ENCODE measurements at places on chromosomes 1 and 21. TPM values are rescaled to one million over a fixed set of nuclear protein-coding genes. Genes with fewer than 3 reads are reported as not detected.

- H3K36me3 ChIP-seq: no peaks in the 10 kb centered on the region
- DNase-seq: no peak
- H3K27me3 ChIP-seq: no peaks in the 10 kb centered on the region
Measured at GRCh38 chr1:31482482-31483011, 69.5 kb downstream of the SERINC2 start.

DNA sequence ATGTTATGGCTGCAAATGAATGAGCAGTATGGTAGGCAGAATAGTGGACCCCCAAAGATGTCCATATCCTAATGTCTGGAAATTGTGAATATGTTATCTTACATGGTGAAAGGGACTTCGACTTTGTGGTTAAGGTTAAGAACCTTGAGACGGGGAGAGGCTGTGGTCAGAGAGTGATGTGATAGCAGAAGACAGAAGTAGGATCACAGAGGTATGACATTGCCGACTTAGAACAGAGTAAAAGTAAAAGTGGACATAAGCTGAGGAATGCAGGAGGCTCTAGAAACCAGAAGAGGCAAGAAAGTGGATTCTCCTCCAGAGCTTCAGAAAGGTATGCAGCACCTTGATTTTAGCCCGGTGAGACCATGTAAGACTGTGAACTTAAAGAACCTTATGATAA lies 74.6 kb downstream of the CTH start:
- H3K27me3 ChIP-seq: no peaks in the 10 kb centered on the region
- H3K4me3 ChIP-seq: no peak overlapping the region
- no peaks in the 10 kb centered on the region for H3K4me1 ChIP-seq
- DNase-seq: no peak
- H3K27ac ChIP-seq: no peak overlapping the region
- no peaks in the 10 kb centered on the region for H3K36me3 ChIP-seq

- H3K27me3 ChIP-seq: no peaks in the 10 kb centered on the region
- no peaks in the 10 kb centered on the region for H3K36me3 ChIP-seq
- H3K27ac ChIP-seq: no peak overlapping the region
- no peaks in the 10 kb centered on the region for H3K4me1 ChIP-seq
- DNase-seq: no peak
Measured at GRCh38 chr1:147852706-147853225, 49.8 kb upstream of the GJA8 start.

DNA sequence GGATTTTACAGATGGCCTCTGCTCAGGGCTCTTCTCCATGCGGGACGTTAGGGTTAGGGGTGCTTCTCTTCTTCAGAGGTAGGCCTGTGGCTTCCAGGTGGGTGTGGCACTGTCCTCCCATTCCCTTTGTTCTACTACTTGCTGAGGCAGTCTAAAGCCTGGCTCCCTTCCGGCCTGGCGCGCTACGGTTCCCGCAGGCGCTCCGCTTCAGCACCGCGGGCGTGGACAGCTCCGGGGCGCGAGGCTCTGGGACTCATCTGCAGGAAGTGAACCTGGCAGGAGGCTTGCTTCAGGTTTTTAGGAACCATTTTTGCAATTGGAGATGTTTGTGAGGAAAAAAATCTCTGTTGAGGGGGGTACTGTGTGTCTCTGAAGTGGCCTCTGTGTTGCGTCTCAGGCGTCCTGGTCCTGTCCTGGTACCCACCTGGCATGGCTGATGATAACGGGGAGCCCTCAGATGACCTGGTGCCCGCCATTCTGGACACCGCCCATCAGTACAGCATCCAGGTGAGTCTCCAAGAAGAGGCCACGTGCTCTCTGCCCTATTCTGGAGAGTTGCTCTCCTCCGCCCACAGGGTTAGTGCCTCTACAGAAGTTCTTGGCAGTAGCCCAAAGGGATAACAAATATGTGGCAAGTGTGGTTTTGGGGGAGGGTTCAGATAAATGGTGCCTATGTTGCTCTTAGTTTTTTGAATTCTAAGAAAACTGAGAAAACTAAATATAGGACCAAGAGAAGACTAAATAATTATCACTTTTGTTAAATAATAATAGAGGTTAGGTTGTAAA lies 1.9 kb downstream of the MANEAL start:
- no peaks in the 10 kb centered on the region for H3K36me3 ChIP-seq
- H3K4me3 ChIP-seq: no peak overlapping the region
- peaks cover 12% of the 10 kb centered on the region for H3K4me1 ChIP-seq

DNA sequence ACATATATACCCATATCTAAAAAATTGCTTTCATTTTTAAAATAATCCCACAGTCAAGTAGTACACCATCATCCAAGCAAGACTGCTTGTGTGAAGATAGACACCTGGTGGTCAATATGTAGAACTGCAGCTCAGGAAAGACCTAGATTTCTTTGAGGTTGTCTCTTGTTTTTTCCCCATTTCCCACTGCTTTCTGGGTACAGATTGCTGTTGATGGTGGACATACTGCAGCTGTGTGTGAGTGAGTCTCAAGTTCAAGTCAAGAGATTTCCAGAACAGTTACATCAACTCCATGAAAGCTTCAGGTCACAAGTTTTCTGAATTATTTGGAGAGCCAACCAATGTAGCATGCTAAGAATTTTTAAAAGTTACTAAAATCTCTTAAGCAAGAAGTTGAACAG lies 306.4 kb downstream of the DUSP10 start:
- peak; percentile 29 for DNase-seq
- H3K36me3 ChIP-seq: no peaks in the 10 kb centered on the region
- H3K4me3 ChIP-seq: no peak overlapping the region
- H3K27ac ChIP-seq: no peak overlapping the region
- no peaks in the 10 kb centered on the region for H3K27me3 ChIP-seq

GRCh38 chr1:42172381-42173133 lies 8.0 kb upstream of the GUCA2A start:
- H3K36me3 ChIP-seq: no peaks in the 10 kb centered on the region
- H3K27ac ChIP-seq: no peak overlapping the region

DNA sequence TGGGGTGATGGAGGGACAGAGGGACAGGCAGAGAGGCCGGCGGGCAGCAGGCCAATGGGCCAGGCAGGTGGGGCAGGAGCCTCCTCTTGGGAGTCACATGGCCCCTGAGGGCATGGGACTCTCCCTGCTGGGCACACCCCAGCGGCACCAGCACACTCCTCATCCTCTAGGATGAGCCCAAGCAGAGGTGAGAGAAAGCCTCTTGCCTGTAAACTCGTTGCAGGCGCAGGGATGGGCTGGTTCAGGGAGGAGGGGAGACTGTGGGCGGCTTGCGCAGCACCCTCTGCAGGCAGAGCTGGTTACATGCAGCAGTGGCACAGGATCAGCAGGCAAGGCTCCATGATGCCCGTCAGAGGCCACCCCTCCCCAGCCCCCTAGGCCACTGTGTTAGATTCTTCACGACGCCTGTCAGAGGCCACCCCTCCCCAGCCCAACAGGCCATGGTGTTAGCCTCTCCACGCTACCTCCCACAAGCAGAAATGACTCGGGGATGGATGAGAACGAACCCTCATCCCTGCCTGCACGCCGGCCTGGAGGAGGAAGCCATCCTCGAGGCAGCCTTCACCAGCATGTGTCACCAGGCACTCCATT lies 209.7 kb upstream of the VAMP3 start:
- no peak overlapping the region for H3K27ac ChIP-seq
- H3K4me1 ChIP-seq: no peaks in the 10 kb centered on the region
- H3K27me3 ChIP-seq: no peaks in the 10 kb centered on the region
- H3K4me3 ChIP-seq: no peak overlapping the region
- no peak for DNase-seq

DNA sequence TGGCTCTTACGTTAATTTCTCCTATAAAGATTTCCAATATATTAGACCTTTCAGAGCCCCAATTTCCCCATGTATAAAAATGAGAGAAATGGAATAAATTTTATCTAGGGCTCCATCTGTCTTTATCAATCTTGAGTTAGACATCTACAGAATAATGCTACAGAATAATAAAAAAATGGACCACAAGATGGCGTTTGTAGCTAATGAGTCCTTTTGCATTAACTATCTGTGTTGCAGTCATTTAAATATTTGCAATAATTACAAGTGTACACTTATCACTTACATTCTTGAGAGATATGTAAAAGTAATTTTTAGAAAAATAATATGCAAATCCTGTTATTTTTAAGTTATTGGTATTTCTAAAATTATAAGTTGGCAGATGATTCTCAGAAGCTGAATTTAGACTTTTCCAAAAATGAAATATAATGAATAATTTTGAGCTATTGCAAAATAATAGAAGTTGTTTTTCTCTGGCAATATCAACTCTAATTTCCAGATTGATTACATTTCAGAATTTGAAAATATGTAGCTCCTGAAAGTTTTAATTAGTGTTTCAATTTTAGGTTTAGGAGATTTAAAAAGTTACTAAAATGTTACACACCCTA lies 87.7 kb downstream of the SNX7 start:
- H3K27me3 ChIP-seq: no peaks in the 10 kb centered on the region
- no peak overlapping the region for H3K4me3 ChIP-seq
- H3K27ac ChIP-seq: no peak overlapping the region
- DNase-seq: no peak

GRCh38 chr21:23951251-23951650 lies 1656.0 kb downstream of the MRPL39 start:
- H3K4me3 ChIP-seq: no peak overlapping the region
- no peak overlapping the region for H3K27ac ChIP-seq
- H3K36me3 ChIP-seq: no peaks in the 10 kb centered on the region

- H3K4me1 ChIP-seq: peaks cover 6% of the 10 kb centered on the region
- H3K27ac ChIP-seq: no peak overlapping the region
- no peak overlapping the region for H3K4me3 ChIP-seq
- no peaks in the 10 kb centered on the region for H3K36me3 ChIP-seq
- H3K27me3 ChIP-seq: no peaks in the 10 kb centered on the region
- no peak for DNase-seq
Measured at GRCh38 chr1:169327875-169328274, 39.7 kb downstream of the NME7 start.

- H3K27ac ChIP-seq: no peak overlapping the region
- H3K4me1 ChIP-seq: no peaks in the 10 kb centered on the region
- no peak overlapping the region for H3K4me3 ChIP-seq
- no peaks in the 10 kb centered on the region for H3K36me3 ChIP-seq
- no peak for DNase-seq
Measured at GRCh38 chr1:5728663-5729355, 263.4 kb downstream of the NPHP4 start.

DNA sequence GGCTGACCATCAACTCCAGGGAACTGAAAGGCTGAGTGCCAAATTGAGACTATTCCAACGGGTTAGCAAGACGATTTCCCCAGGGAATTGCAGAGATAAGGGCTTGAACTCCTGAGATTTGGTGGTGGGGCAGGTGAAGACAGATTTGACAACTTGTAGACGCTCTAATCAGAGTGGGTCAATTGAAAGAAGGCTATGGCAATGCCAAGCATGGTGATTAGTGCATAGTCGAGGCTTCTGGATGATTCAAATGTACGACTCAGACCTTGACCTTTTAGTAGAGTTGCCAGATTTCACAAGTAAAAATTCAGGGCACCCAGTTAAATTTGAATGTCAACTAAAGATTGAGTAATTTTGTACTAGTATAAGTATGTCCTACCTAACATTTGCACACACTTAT lies 302.1 kb upstream of the SPAG17 start:
- H3K27ac ChIP-seq: no peak overlapping the region
- no peaks in the 10 kb centered on the region for H3K27me3 ChIP-seq
- no peak overlapping the region for H3K4me3 ChIP-seq
- H3K36me3 ChIP-seq: no peaks in the 10 kb centered on the region

DNA sequence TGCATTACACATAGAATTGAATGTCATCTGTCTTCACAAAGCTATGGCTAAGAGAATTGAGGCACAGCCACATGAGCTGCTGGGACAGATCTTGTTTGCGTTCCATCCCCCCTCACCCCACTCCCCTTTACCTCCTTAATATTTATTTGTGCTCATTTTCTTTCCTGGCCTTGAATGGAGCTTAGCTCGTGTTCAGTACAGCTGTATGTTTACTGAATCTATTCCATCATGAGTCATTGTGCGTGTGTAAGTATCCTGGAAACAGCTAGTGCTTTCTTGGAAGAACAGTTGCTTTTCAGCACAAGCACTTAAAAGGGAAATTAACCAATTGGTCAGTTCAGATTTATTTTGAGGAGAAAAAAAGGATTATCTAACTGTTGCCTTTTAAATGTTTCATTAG lies 14.7 kb downstream of the PROX1 start:
- no peaks in the 10 kb centered on the region for H3K4me1 ChIP-seq
- no peak overlapping the region for H3K4me3 ChIP-seq
- no peaks in the 10 kb centered on the region for H3K36me3 ChIP-seq

- no peaks in the 10 kb centered on the region for H3K27me3 ChIP-seq
- DNase-seq: no peak
- peaks cover 5% of the 10 kb centered on the region for H3K36me3 ChIP-seq
- H3K27ac ChIP-seq: no peak overlapping the region
Measured at GRCh38 chr1:235341334-235341733, 13.0 kb downstream of the GGPS1 start.

- no peaks in the 10 kb centered on the region for H3K4me1 ChIP-seq
- H3K4me3 ChIP-seq: no peak overlapping the region
- H3K27me3 ChIP-seq: no peaks in the 10 kb centered on the region
- DNase-seq: no peak
- H3K27ac ChIP-seq: no peak overlapping the region
Measured at GRCh38 chr1:90296327-90296726, 301.4 kb downstream of the ZNF326 start.

GRCh38 chr1:193703121-193703520 lies 516.7 kb upstream of the B3GALT2 start:
- DNase-seq: no peak
- H3K27me3 ChIP-seq: no peaks in the 10 kb centered on the region
- H3K4me1 ChIP-seq: no peaks in the 10 kb centered on the region

GRCh38 chr1:36217670-36218069 lies 6.6 kb upstream of the THRAP3 start:
- H3K4me1 ChIP-seq: peaks cover 4% of the 10 kb centered on the region
- no peaks in the 10 kb centered on the region for H3K36me3 ChIP-seq
- no peak for DNase-seq

- no peaks in the 10 kb centered on the region for H3K27me3 ChIP-seq
- H3K4me1 ChIP-seq: peaks cover 24% of the 10 kb centered on the region
- H3K4me3 ChIP-seq: no peak overlapping the region
- no peak overlapping the region for H3K27ac ChIP-seq
- H3K36me3 ChIP-seq: no peaks in the 10 kb centered on the region
Measured at GRCh38 chr1:154741327-154741726, 128.8 kb downstream of the KCNN3 start.

- H3K4me3 ChIP-seq: no peak overlapping the region
- H3K36me3 ChIP-seq: no peaks in the 10 kb centered on the region
- no peaks in the 10 kb centered on the region for H3K4me1 ChIP-seq
- no peak overlapping the region for H3K27ac ChIP-seq
Measured at GRCh38 chr1:171032822-171033702, 57.6 kb upstream of the FMO3 start.

The HPDL gene
- 1.4 TPM for polyA plus RNA-seq

The CA14 gene
- 0.20 TPM for polyA plus RNA-seq

The RXRG gene
- not detected for polyA plus RNA-seq

The ADAM30 gene
- polyA plus RNA-seq: not detected

All from CD8-positive, alpha-beta memory T cell (primary cell).